Activated naive CD8-positive, alpha-beta T cell treated with anti-CD3 and anti-CD28 coated beads for 36 hours (primary cell): ENCODE measurements at places on chromosomes 12 and 14. TPM values are rescaled to one million over a fixed set of nuclear protein-coding genes. Genes with fewer than 3 reads are reported as not detected.

DNA sequence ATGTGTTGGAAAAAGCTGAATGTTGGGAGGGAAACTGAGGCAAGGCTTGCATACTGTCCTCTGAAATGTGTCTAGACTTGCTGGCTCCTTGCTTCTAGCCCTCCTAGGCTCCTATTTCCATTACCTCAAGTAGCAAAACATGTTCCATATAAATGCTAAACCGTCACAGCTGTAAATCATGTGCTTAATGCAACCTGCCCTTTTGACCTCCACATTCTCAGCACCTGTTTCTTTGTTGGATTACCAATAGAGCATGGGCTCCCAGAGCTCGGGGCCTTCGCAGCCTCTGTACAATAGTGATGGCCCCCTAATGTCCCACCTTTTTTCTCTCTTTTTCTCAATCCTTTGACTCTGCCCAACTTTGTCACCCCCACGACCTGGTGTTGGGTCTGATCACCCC lies 23.3 kb downstream of the RERGL start:
- no peaks in the 10 kb centered on the region for H3K36me3 ChIP-seq
- no peak overlapping the region for H3K4me3 ChIP-seq
- H3K27me3 ChIP-seq, result no peaks in the 10 kb centered on the region
- no peaks in the 10 kb centered on the region for H3K4me1 ChIP-seq

The GPR84 gene
- total RNA-seq, result 1.2 TPM

The TEDC1 gene
- 33.6 TPM for total RNA-seq

DNA sequence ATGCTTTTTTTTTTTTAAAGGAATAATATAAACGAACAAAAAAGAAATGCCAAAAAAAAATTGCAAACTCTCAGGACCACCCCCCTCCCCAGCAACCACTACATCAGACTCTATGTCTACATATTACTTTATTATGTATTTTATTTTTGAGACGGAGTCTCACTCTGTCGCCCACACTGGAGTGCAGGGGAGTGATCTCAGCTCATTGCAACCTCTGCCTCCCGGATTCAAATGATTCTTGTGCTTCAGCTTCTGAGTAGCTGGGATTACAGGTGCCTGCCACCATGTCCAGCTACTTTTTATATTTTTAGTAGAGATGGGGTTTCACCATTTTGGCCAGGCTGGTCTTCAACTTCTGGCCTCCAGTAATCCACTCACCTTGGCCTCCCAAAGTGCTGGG lies 22.9 kb downstream of the HECTD4 start:
- H3K4me1 ChIP-seq, result peaks cover 17% of the 10 kb centered on the region
- no peaks in the 10 kb centered on the region for H3K27me3 ChIP-seq
- H3K4me3 ChIP-seq, result no peak overlapping the region
- H3K36me3 ChIP-seq, result peaks cover 2% of the 10 kb centered on the region
- H3K27ac ChIP-seq, result no peak overlapping the region

DNA sequence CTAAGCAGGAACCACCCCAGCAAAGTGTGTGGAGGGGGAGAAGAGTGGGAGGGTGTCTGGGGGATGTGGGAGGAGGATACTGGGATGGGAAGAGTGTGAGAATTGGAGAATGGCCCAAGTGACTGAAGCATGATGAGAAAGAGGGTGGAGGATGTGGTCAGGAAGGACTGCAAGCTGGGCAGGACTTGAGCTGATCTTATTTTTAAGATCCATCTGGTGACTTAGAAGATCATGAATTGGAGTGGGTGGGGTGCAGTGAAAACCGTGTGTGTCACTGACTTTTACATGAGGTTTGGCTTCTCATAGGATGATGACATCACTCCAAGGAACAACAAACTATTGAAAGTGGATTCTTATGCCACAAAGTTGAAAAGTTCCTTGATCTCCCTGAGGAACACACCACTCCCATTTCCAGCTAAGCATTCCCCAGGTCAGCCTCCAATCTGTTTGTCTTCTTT lies 287.5 kb downstream of the GALC start:
- no peak for DNase-seq
- peaks cover 4% of the 10 kb centered on the region for H3K27me3 ChIP-seq
- H3K36me3 ChIP-seq, result no peaks in the 10 kb centered on the region

DNA sequence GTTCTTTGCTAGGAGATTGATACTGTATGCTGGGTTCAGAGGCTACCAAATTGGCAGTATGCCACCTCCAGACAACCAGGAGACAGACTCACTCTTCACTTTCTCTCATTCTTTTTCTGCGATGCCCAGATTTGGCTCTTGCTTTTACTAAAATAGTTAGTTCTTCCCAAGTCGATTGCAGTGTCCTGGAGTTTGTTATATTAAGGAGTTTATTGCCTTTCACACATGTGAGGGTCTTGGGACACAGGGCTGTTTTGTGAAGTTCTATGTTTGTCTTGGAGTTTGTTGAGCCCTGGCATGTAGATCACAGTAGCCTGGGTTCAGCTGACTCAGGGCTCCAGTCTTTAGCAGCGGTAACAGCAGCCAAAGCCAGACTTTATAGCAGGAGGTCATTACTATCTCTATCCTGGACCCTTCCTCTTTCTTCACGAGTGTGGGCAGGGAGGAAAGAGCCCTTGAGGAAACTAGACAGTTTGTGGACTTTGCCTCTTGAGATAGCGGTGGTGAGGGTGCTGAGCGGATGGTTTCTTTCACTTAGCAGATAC lies 1.6 kb downstream of the MLEC start:
- peaks cover 48% of the 10 kb centered on the region for H3K4me1 ChIP-seq
- peaks cover 5% of the 10 kb centered on the region for H3K36me3 ChIP-seq
- no peaks in the 10 kb centered on the region for H3K27me3 ChIP-seq
- DNase-seq, result no peak

The OR6C65 gene
- total RNA-seq, result not detected

DNA sequence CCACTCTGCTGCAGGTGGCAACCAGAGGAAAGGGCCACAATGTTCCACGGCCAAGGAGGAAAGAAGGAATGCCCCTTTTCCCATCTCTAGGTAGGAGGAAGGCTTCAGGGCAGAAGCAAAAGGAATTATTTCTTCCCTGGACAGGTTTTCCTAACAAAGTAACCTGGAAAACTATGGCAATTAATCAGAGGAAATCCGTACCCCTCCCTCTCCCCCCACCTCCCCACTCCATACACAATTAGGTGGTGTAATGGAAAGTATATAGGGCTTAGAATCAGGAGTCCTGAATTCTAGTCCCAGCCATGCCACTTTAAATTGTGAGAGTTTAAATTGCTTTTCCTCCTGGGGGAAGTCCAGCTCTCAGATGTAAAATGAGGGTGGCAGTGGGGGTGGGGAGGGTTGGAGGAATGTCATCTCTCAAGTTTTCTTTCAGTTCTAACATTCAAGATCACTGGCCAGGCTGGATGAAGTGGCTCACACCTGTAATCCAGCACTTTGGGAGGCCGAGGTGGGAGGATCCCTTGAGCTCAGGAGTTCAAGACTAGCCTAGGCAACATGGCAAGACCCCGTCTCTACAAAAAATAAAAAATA lies 1.7 kb downstream of the DHH start:
- H3K4me3 ChIP-seq, result no peak overlapping the region
- H3K27ac ChIP-seq, result no peak overlapping the region
- H3K4me1 ChIP-seq, result peaks cover 45% of the 10 kb centered on the region
- H3K27me3 ChIP-seq, result peaks cover 72% of the 10 kb centered on the region
- no peaks in the 10 kb centered on the region for H3K36me3 ChIP-seq

- no peaks in the 10 kb centered on the region for H3K27me3 ChIP-seq
- H3K27ac ChIP-seq, result no peak overlapping the region
- no peak overlapping the region for H3K4me3 ChIP-seq
- H3K4me1 ChIP-seq, result peaks cover 12% of the 10 kb centered on the region
Measured at GRCh38 chr12:2300886-2301285, 248.1 kb downstream of the CACNA1C start.

DNA sequence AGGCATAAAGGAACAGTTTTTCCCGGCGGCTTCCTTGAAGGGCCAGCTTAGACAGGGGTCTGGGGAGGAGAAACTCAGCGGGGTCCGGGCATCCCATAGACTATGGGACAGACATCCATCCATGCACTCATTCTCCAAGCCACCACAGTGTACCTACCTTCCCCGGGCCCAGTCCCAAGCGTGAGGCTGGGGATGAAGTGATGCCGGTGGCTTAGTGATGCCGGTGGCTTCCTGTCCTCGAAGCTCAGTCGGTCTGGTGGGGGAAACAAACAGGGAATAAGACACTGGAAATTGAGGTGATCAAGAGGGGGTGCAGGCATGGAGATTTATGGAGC lies 421 bp downstream of the RTL1 start:
- no peak for DNase-seq
- no peaks in the 10 kb centered on the region for H3K36me3 ChIP-seq
- H3K27ac ChIP-seq, result no peak overlapping the region
- H3K4me3 ChIP-seq, result no peak overlapping the region
- no peaks in the 10 kb centered on the region for H3K4me1 ChIP-seq

GRCh38 chr14:33790996-33791395 lies 159.9 kb downstream of the EGLN3 start:
- no peak overlapping the region for H3K4me3 ChIP-seq
- DNase-seq, result no peak
- H3K27ac ChIP-seq, result no peak overlapping the region
- peaks cover 9% of the 10 kb centered on the region for H3K4me1 ChIP-seq
- H3K27me3 ChIP-seq, result peaks cover 43% of the 10 kb centered on the region
- H3K36me3 ChIP-seq, result no peaks in the 10 kb centered on the region

- no peaks in the 10 kb centered on the region for H3K36me3 ChIP-seq
- no peak overlapping the region for H3K4me3 ChIP-seq
- H3K27ac ChIP-seq, result no peak overlapping the region
Measured at GRCh38 chr14:21302013-21302835, 22.3 kb downstream of the RPGRIP1 start.

The IRAK4 gene
- 20.9 TPM for total RNA-seq

GRCh38 chr14:72521045-72521444 lies 372.9 kb downstream of the DPF3 start:
- H3K27me3 ChIP-seq, result no peaks in the 10 kb centered on the region
- no peak for DNase-seq
- no peak overlapping the region for H3K27ac ChIP-seq
- H3K36me3 ChIP-seq, result peaks cover 8% of the 10 kb centered on the region

The NR4A1 gene
- 92.6 TPM for total RNA-seq

DNA sequence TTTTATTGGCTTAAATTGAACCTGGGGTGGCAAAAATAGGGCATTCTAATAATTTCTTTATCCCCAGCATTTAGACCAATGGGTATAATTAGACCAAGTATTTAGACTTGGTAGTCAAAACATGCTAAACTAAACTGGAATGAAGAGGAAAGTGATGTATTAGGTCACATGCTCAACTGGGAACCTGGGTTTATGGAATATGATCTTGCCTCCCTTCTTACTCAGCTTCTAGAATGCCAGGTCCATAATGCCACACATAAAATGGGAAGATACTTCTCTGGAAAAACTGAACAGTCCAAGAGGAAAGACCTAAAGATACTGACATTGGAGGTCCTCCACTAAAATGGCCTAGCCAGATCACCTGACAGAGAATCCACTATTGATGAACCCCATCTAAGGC lies 6.2 kb upstream of the BIN2 start:
- DNase-seq, result no peak
- H3K4me3 ChIP-seq, result no peak overlapping the region
- peaks cover 46% of the 10 kb centered on the region for H3K4me1 ChIP-seq
- H3K27me3 ChIP-seq, result no peaks in the 10 kb centered on the region
- H3K27ac ChIP-seq, result peak overlapping the region; percentile 3
- H3K36me3 ChIP-seq, result no peaks in the 10 kb centered on the region

The MFAP5 gene
- total RNA-seq, result not detected

DNA sequence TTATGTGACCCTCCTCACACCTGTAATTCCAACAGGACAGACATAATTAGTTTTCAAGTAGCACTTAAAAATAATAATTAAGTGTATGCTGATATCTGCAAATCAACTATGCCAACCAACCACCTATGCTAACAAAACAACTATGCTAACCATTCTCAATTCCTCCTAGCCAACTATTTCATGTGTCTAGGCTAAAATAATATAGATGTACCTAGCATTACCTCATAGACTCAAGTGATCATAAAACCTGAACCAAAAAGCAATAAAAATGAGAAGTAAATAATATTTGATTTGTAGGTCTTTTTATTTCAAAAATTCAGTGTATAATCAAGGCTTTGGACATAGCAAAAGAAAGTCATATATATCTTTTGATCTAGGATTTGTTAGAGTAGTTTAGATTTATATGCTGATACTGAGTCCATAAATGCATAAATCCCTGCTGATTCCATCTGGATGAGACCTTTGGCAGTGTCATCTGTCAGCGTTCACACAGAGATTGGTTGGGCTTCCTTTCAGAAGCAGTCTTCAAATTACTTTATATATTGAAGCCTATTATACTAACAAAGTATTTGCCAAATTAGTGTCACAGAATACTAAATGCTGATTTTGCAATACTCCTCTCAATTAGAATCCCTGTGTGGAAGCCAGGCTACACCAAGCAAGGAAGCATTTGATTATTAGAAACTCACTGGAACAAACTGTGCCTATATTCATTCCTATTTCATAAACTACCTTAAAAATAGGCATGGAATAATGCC lies 101.4 kb upstream of the PPM1H start:
- no peak overlapping the region for H3K27ac ChIP-seq
- no peaks in the 10 kb centered on the region for H3K4me1 ChIP-seq

The AKAP3 gene
- total RNA-seq, result 2.7 TPM

DNA sequence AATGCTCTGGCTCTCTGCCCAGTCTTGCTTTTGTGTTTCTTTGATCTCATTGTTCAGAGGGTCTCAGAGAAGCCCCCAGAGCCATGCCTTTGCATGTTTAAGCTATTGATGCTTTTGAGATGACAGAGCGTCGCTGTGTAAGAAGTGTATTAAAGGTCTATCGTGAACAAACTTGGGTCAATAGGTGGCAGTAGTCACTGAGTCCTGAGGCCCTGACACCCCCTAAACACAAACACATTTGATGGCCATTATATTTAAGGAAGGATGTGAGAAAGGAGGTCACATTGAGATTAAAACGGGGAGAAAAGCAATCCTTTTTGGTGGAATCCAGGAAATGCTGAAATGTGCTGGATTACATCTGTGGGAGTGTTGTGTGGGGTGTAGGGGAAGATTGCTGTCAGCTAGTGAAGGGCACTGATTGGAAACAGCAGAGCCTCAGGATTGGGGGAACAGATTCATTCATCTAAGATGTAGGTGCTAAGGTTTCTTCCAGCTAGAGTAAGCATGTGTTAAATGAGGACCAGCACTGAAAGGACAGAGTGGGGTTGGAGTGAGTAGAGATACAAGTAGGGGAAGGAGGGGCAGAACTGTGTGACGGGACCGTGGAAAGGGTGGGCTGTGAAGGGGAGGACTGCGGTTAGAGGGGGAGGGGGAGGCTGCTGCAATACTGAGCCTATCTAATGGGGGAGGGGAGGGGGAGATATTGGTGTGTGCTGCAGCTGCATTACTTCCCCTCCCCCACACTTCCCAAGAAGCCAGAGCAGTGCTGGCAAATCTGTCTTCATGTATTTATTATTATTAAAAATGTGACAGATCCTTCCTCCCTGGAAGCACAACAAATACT lies 12.7 kb downstream of the NGDN start:
- no peak for DNase-seq
- no peaks in the 10 kb centered on the region for H3K27me3 ChIP-seq
- no peak overlapping the region for H3K27ac ChIP-seq
